ENCODE measurements at places on chromosomes 16 and 17. TPM values are rescaled to one million over a fixed set of nuclear protein-coding genes. Genes with fewer than 3 reads are reported as not detected.

TLCD3A gene
- 24.3 TPM for total RNA-seq

DPEP3 gene
- 0.19 TPM for total RNA-seq

ST6GALNAC2 gene
- 0.28 TPM for total RNA-seq

ZNF624 gene
- 8.4 TPM for total RNA-seq

TRPV2 gene
- 0.53 TPM for total RNA-seq

KRTAP9-2 gene
- not detected for total RNA-seq

KRTAP4-5 gene
- total RNA-seq: not detected

DPEP2 gene
- total RNA-seq: not detected
